Natural killer cell treated with Interleukin-12 subunit alpha and Interleukin-12 subunit beta and Interleukin-15 and Interleukin-18, amount 100 ng/mL, for 72 hours (primary cell): ENCODE measurements at places on chromosomes 16 and 17. TPM values are rescaled to one million over a fixed set of nuclear protein-coding genes. Genes with fewer than 3 reads are reported as not detected.

Gene TMEM114
- not detected for total RNA-seq

Gene SOX9
- total RNA-seq, result not detected

DNA sequence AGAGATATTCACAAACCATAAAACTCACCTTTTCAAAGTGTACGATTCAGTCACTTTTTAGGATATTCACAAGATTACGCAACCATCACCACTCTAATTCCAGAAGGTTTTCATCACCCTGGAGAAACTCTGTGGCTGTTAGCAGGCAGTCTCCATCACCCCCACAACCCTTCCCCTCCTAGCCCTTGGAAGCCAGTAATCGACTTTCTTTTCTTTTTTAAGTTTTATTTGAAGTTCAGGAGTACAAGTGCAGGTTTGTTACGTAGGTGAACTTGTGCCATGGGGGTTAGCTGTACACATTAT is 363.5 kb downstream of the CPPED1 start:
- no peaks in the 10 kb centered on the region for H3K4me1 ChIP-seq
- no peaks in the 10 kb centered on the region for H3K27me3 ChIP-seq
- no peak overlapping the region for H3K4me3 ChIP-seq
- no peaks in the 10 kb centered on the region for H3K36me3 ChIP-seq

- DNase-seq, result peak; percentile 74
Observed at GRCh38 chr17:45235416-45236281, 14.0 kb downstream of the FMNL1 start.

DNA sequence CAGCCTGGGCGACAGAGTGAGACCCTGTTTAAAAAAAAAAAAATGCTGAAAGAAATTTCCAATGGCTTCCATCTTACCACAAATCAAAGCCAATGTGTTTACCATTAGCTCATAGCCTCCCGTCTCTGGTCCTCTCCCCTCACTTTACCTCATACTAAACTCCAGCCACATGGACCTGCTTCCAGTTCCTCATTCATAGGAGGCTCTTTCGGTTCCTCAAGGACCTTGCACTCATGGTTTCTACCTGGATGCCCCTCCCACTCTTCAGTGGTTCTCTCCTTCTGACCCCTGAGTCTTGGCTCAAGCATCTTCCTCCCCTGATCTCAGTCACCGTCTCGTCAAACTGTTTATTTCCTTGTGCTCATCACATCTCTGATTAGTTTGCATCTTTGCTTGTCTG is 3.8 kb upstream of the DEF8 start:
- H3K4me1 ChIP-seq, result peaks cover 13% of the 10 kb centered on the region
- no peak overlapping the region for H3K4me3 ChIP-seq
- H3K27ac ChIP-seq, result no peak overlapping the region
- H3K27me3 ChIP-seq, result peaks cover 18% of the 10 kb centered on the region
- no peak for DNase-seq
- no peaks in the 10 kb centered on the region for H3K36me3 ChIP-seq

- DNase-seq, result no peak
- no peak overlapping the region for H3K27ac ChIP-seq
- no peaks in the 10 kb centered on the region for H3K4me1 ChIP-seq
- H3K27me3 ChIP-seq, result no peaks in the 10 kb centered on the region
- H3K36me3 ChIP-seq, result peaks cover 7% of the 10 kb centered on the region
Observed at GRCh38 chr17:80910043-80910442, 81.6 kb upstream of the CHMP6 start.

- DNase-seq, result no peak
- peak overlapping the region; percentile 76 for H3K4me3 ChIP-seq
- H3K27me3 ChIP-seq, result no peaks in the 10 kb centered on the region
- peaks cover 21% of the 10 kb centered on the region for H3K4me1 ChIP-seq
Observed at GRCh38 chr17:4998732-4999429, 1.1 kb downstream of the KIF1C start.

GRCh38 chr17:75723171-75723930 is 2.1 kb downstream of the ITGB4 start:
- no peak overlapping the region for H3K4me3 ChIP-seq
- H3K27me3 ChIP-seq, result no peaks in the 10 kb centered on the region
- H3K4me1 ChIP-seq, result peaks cover 4% of the 10 kb centered on the region
- H3K36me3 ChIP-seq, result no peaks in the 10 kb centered on the region
- no peak overlapping the region for H3K27ac ChIP-seq

DNA sequence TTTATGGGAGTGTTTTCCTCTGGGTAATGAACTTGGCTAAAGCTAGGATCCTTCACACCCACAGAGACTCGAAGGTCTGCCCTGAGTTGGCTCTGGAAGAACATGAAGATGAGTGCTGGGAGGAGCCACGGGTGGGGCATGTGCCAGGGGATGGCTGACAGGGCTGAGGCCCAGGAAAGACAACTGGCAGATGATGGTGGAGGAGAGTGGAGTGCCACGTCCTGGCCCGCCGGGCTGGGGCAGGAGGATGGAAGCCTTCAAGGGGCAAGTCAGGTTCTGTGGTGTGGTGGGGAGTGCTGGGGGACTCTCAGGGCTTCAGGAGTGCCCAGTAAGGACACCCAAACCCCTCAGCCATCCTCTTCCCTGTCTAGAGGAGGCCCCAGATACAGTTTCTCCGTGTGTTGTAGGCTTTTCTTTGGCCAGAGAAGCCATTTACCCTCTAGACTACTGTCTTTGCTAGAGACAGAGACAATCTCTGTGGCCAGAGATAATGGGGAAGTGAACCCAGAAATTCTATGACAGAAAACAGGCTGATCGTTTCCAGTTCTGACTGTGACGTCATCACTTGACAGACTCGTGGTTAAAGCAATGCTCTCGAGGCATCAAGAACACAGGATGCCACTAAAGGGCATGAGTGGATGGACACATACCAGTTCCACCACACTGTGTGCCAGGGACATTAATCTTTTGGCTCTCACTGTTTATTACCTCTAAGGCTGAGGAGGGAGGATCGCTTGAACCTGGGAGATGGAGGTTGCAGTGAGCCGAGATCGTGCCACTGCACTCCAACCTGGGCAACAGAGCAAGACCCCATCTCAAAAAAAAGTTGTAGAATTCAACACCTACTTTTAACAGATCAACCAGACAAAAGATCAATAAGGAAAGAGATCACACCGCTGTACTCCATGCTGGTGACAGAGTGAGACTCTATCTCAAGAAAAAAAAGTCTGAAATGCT is 18.6 kb upstream of the SLC5A10 start:
- H3K4me1 ChIP-seq, result peaks cover 20% of the 10 kb centered on the region
- H3K4me3 ChIP-seq, result peak overlapping the region; percentile 71
- H3K27ac ChIP-seq, result peak overlapping the region; percentile 76

GRCh38 chr17:81589612-81590011 is 37.5 kb upstream of the FAAP100 start:
- H3K4me3 ChIP-seq, result no peak overlapping the region
- H3K36me3 ChIP-seq, result peaks cover 10% of the 10 kb centered on the region
- DNase-seq, result no peak
- no peak overlapping the region for H3K27ac ChIP-seq

DNA sequence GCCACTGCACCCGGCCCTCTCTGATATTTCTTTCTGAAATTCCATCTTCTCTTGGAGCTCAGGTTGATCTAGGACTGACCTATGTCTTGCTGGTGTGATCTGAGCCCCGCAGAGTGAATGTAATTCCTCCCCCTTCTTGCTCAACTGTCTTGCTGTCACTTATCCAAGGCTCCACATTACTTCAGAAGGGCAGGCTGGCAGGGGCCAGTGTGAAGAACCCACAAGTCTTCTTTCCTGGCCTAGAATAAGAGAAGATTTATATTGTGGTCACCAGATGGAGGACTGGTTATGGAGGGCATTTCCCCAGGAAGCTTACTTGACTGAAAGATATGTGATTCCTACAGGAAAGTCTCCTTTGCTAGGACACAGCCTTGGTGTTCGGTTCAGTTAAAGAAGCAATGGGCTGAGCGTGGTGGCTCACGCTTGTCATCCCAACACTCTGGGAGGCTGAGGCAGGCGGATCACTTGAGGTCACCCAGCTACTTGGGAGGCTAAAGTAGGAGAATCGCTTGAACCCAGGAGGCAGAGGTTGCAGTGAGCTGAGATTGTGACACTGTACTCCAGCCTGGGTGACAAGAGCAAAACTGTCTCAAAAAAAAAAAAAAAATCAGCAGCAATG is 13.4 kb downstream of the ITGAL start:
- H3K4me3 ChIP-seq, result no peak overlapping the region
- peaks cover 37% of the 10 kb centered on the region for H3K36me3 ChIP-seq
- no peaks in the 10 kb centered on the region for H3K27me3 ChIP-seq

DNA sequence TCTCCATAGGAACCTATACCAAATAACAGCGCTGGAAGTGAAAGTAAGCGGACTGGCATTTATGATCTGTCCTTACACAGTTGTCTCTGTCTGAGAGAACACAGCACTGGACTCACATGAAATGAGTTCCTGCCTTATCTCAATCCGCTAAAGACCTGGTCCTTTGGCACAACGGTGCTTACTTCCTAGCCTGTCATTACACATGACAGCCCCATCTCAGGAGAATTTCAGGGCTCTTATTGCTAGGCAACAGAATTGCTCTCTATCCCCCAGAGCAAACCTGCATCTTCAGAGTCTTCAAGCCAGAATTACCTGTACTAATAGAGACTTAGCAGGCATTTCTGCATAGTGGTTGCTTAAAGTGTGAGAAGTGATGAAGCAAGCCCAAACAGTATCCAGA is 4.3 kb downstream of the KCNJ2 start:
- H3K27me3 ChIP-seq, result peaks cover 34% of the 10 kb centered on the region
- no peak overlapping the region for H3K4me3 ChIP-seq
- no peak overlapping the region for H3K27ac ChIP-seq
- H3K36me3 ChIP-seq, result peaks cover 10% of the 10 kb centered on the region

DNA sequence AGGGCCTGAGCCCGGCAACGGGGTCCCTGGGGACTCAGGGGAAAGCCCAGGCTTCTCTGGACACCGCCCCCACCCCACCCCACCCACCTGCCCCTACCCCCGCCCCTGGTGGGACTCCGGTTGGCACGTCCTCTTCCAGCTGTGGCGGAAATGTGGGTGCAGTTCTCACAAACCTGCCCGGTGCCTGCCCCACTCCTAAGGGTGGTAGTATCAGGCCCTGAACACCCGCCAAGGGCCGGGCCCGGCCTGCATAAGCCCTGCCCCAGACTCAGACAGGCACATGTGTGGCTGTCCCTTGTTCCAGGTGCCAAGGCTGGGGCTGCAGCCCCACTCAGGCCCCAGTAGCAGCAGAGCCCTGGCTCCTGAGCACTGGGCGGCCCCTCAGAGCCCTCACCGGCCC is 58.1 kb downstream of the ACTG1 start:
- peaks cover 5% of the 10 kb centered on the region for H3K4me1 ChIP-seq
- no peaks in the 10 kb centered on the region for H3K36me3 ChIP-seq
- no peak overlapping the region for H3K4me3 ChIP-seq
- H3K27ac ChIP-seq, result no peak overlapping the region
- peaks cover 3% of the 10 kb centered on the region for H3K27me3 ChIP-seq
